ENCODE measurements at places on chromosomes 6 and 20.

DNA sequence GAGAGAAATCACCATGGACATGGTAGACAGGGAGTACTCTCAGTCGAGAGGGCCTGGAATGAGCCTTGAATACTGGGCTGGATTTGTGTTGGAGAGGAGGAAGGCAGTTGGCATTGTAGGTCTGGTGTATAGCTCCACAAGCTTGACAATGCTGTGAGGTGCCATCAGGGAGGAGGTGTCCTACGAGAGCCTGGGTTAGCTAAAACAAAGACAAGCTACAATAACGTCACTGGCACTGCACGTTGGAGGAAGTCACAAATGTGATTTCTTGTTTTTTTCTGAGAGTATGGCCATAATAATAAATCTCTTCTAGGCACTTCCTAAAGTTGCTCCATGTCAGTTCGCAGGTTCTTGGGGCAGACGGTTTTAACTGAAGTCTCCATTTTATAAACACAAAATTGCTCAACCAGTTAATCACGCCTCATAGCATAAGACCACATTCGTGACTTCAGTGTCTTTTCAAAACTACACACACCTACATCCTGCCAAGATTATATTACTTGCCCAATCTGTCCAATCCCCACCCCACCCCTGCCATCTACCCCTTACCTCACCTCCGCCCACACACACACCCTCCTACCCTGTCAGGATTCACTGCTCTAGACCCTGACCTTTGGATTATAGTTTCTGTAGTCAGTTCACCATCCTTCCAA, 4.4 kb upstream of the HLA-DMB start:
- DNase-seq = peak; percentile 66

GRCh38 chr6:44044154-44044539, 83.1 kb downstream of the MRPL14 start:
- DNase-seq = no peak

DNA sequence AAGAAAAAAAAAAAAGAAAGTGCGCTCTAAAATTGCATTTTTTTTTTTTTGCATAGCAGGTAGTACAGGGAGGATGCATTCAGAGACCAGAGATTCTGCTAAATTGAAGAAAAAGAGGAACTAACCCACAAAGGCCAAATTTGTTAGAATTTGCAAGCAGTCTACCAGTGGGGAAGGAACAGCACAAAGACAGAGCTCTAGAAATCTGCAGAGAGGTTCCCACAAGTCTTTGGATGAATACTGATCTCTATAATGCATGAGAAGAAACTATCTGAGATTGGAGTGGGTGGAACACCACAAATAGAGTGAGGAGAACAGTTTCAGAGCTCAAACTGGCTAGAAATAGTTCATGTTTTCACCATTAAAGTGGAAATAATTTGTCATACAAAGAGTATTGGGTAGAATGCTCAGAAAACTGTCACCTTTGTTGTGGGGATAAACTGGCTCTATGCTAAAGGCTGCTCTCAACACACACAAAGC, 79.6 kb upstream of the AHI1 start:
- no peak for DNase-seq

DNA sequence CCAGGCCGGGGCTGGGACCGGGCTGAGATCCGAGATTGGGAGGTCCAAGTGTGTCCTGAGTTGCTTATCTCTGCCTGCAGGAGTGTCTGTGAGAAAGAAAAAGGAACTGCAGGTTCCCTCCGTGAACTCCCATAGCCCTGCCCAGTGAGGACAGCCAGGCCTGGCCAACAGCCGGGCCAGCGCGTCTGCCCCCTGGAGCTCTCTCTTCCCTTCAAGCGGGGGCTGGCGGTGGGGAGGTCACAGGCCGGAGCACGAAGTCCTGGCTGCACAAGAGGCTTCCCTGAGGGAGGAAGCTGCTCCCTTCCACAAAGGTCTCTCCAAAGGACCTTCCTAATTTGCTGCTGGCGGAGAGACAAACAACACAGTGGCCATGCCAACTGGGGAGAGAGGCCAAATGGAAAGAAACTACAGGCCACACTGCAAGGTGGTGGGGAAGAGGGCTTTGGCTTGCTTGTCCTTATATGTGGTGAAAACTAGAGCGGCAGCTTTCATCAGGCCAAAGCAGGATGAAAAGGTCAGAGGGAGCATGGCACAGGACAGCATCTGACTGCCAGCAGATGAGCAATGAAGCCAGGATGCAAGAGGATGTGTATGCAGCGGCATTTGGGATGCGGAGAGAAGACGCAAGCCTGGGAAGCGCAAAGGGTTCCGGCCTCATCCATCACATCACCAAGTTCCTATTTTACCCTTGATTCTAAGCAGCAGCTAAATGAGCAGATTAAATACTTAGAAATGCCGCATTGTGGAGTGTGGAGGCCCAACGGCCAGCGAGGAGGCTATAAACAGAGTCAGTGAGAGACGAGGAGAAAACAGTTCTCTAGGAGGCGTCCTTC, 260.0 kb downstream of the ERMARD start:
- DNase-seq = no peak

DNA sequence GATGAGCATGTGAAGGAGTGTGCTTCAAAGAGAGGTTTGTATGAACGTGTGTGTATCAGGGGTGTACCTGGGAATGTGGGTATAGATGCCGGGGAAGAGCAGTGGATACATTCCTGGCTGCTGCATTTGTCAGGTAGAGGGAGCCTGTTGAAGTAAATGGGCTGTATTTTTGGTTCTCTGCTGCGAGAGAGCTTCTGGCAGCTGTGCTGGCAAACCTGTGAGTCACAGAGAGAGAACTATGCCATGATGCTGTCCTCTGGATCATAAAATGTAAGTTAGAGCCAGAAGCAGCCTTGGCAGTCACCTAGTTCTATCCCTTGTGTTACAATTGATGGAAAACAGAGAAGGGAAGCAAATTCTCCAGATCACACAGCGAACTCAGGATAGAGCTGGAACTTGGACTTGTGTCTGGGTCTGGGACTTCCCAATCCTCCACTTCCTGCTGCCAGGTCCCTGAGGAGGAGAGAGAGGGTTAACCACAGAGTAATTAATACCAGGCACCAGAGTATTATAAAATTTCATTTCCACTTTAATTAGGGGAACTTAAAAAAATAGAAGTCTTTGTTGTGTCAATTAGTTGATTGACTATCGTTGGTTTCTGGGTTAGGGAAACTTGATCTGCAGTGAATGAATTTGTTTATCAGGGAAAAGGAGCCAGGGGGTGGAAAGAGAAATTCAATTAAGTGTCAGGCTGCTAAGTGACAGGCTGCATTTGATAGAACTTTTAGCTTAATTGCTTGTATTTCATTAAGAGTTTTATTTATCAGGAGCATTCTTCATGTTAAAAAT, 41.1 kb upstream of the GTSF1L start:
- no peak for DNase-seq

DNA sequence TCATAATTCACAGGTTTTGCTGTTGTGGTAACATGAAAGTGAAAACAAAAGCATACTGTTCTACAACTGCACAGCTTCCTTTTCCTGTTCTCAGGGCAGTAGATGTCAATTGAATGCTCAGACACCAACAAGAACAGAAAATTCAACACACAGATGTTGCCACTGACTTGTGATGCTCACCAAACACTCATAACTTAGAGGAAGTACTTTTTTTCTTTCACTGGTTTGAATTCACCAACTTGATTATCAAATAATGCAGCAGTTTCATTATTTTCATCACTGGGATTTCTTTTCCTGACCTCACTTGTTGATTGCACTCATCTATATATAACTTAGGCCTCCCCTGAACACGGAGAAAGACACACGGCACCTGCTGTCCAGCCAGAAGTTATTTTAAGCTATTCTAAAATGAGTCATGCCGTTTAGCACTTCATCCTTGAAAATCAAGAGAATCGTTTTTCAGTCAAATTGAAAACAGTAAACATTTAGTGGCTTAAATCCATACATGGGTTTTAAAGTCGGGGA, 949 bp downstream of the TXLNB start:
- DNase-seq = no peak

- DNase-seq = peak; percentile 52
Observed at GRCh38 chr6:444653-445275, 53.2 kb downstream of the IRF4 start.

DNA sequence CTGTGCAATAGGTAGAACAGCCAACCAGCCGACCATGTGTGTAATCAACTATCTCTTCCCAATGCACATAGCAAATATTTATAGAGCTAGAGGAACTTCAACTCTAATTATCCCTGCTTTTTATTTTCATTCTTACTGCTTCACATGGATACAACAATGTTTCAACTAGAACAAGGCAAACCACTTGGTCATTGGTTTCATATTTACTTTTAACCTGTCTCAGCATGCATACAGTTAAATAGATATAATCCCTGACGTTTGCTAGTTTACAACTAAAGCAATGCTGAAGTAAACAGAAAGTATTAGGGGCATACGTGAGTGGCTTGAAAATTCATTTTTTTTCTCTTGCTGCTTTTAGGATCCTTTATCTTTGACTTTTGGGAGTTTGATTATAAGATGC, 318.5 kb upstream of the MAP3K7 start:
- DNase-seq = no peak

DNA sequence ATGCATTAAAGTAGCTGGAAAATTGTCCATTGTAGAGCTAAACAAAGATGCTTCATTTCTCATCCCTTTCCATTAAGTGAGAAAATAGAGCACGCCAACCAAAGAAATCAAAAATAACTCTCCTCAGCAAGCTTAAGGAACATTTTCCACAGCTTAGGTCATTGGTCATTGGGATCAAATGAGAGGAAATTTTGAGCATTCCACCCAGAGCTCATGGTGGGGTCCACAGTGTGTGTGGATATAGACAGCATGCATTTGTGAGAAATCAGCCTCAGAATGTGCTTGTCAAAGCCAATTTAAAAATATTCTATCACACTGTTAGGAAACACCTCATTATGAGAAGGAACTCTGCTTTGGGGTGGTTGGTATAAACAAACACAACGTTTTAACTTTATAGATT, 97.2 kb downstream of the HDGFL1 start:
- DNase-seq = no peak

GRCh38 chr20:44080646-44081267, 106.2 kb downstream of the JPH2 start:
- peak; percentile 79 for DNase-seq

- no peak for DNase-seq
Observed at GRCh38 chr6:109202409-109203264, 107.3 kb downstream of the CEP57L1 start.

- DNase-seq = no peak
Observed at GRCh38 chr6:31204751-31205145, 34.3 kb upstream of the POU5F1 start.

DNA sequence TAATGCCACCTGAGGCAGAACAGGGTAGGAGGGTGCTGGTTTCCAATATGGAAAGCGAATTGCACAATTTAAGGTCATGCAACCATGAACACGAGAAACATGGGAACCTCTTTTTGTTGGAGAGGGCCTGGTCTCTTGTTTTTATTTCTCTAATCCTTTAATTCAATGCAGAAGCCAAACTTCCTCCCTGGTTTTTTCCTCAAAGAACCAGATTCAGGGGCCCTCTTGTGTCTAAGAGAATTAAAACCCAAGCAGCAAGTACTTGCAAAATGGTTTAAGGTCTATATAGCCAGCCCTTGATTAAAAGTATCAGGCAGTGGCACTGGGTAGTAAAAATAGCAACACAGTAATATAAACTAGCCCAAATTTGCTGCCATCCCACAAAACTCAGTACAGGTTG, 19.5 kb downstream of the GSTA4 start:
- no peak for DNase-seq

- DNase-seq = no peak
Observed at GRCh38 chr6:137227871-137228302, 8.7 kb upstream of the IFNGR1 start.

GRCh38 chr20:36061754-36062153, 92.8 kb upstream of the EPB41L1 start:
- no peak for DNase-seq

- DNase-seq = no peak
Observed at GRCh38 chr20:44011251-44011940, 96.7 kb downstream of the TOX2 start.

DNA sequence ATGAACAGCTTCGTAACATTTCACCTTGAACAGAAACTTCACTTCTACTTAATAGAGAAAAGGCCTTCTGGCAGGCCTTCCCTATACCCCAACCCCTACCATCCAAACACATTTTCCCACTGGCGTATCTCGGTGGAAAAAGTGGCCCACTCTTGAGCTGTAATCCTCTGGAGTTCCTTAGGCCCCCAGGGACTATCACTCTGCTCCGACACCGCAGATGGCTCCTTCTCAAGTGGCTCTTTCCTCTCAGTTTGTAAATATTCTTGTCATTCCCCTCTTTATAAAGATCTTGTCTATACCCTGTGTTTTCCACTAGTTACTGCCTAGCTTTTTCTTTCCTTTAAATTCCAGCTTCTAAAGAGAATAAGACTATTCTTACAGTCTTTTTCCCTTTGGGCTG, 108.7 kb downstream of the MYB start:
- DNase-seq = no peak

GRCh38 chr6:2547355-2547754, 203.4 kb downstream of the MYLK4 start:
- no peak for DNase-seq

DNA sequence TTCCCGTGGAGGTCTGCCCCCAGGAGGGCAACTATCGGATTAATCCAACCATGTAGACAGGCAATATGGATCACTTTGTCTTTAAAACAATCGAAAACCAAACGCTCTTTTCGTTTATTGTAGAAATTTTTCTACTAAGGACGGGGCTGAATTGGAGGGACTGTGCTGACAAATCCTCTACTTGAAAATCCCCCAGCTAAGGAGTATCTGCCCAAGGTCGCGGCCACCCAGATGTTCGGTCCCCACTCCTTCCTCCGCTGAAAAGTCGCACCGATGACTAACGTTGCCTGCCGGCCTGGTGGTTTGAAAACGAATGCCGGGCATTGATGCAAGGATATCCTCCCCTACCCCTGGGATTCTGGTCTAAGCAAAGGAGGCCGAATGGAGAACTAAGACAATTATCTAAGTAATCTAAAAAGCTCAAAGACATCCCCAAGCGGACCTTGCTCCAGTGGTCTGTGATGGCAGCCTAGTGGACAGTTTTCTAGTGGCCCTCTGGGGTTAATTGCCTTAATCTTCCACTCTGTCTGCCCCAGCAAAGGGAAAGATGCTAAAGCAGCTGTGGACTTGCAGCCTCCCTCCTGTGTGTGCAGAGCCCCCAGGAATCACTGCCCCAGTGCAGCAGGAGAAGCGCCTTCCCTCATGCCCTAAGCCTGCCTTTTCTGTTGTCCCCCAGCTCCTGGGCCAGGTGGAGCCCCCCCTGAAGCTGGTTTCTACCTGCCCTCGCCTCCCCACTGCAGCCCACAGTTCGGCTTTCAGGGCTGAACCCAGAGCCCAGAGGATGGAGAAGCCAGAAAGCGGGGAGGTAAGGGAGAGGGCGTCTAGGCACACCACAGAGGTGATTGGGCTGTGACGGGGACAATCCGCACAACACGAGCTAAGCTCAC, 3.6 kb upstream of the FOXC1 start:
- DNase-seq = no peak

- no peak for DNase-seq
Observed at GRCh38 chr6:129704708-129705107, 5.3 kb downstream of the ARHGAP18 start.

DNA sequence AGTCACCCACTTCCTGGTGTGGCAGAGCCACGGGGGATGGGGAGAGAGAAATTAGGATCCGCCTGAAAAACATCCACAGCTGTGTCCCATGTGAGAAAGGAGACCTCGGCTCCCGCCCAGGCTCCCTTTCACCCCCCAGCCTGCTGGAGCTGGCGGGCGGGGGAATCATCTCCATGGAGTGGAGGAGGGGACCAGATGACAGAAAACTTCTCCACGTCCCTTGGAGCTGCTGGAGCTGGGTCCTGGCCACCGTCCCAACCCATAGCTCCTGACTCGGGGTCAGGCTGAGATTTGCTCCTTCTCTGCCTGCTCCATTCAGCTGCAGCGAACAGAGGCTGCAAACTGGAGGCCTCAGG, 113.8 kb downstream of the CEBPB start:
- no peak for DNase-seq
